ENCODE measurements at places on chromosomes 1 and 21. TPM values are rescaled to one million over a fixed set of nuclear protein-coding genes. Genes with fewer than 3 reads are reported as not detected.

Gene KLHDC7A
- total RNA-seq, result not detected

- peaks cover 6% of the 10 kb centered on the region for H3K27me3 ChIP-seq
- H3K4me3 ChIP-seq, result no peak overlapping the region
- DNase-seq, result no peak
- peaks cover 14% of the 10 kb centered on the region for H3K4me1 ChIP-seq
Measured at GRCh38 chr1:24861821-24862727, 68.0 kb downstream of the RUNX3 start.

DNA sequence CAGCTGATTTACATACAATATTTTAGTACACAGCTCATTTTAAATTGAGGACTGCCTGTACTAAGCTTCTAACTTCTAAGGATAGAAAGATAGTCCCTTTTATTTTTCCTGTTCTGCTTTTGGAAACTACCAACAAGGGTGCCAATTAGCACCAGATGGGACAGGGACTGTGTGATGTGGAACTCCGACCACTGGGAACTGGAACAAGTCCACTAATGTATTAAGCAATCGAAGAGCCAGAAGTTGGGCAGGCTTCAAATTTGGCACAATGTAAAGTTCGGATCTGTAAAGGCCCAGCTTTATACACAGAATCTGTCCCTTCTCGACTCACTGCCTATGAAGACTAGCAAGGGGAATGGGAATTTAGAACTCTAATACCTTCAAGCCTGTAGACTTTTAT is 149.3 kb downstream of the ZC3H11B start:
- H3K36me3 ChIP-seq, result no peaks in the 10 kb centered on the region
- no peaks in the 10 kb centered on the region for H3K4me1 ChIP-seq
- H3K27me3 ChIP-seq, result peaks cover 2% of the 10 kb centered on the region
- no peak for DNase-seq
- no peak overlapping the region for H3K4me3 ChIP-seq
- H3K27ac ChIP-seq, result no peak overlapping the region

DNA sequence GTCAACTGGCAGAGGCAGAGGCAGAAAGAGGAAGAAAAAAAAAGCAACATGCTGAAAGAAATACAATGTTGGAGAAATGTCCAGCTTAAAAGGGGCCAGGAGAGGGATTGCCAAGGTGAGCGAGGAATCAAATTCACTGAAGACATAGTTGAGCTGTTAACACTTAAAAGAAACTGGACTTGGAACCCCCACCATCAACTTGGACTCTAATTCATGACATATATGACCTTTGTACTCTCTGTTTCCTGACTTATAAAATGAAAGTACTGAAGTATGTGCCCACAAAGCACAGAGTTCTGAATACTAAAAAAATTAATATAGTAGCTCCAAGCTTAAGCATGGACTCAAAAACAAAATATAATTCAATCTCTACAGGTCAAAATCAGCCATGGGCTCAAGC is 16.1 kb downstream of the PRR9 start:
- H3K27ac ChIP-seq, result no peak overlapping the region
- no peak for DNase-seq
- H3K4me3 ChIP-seq, result no peak overlapping the region
- no peaks in the 10 kb centered on the region for H3K36me3 ChIP-seq
- H3K4me1 ChIP-seq, result no peaks in the 10 kb centered on the region
- peaks cover 7% of the 10 kb centered on the region for H3K27me3 ChIP-seq
